T-cell (primary cell): ENCODE measurements at places on chromosomes 2 and 18.
A peak's percentile ranks its signal among the peaks of the same experiment; 100 is the strongest.

- no peak for DNase-seq
Observed at GRCh38 chr2:178395295-178395694, 55.7 kb downstream of the PRKRA start.

GRCh38 chr2:220847006-220847405 is 725.1 kb downstream of the EPHA4 start:
- no peak for DNase-seq

- DNase-seq = no peak
Observed at GRCh38 chr2:190343089-190343535, 277 bp upstream of the INPP1 start.

DNA sequence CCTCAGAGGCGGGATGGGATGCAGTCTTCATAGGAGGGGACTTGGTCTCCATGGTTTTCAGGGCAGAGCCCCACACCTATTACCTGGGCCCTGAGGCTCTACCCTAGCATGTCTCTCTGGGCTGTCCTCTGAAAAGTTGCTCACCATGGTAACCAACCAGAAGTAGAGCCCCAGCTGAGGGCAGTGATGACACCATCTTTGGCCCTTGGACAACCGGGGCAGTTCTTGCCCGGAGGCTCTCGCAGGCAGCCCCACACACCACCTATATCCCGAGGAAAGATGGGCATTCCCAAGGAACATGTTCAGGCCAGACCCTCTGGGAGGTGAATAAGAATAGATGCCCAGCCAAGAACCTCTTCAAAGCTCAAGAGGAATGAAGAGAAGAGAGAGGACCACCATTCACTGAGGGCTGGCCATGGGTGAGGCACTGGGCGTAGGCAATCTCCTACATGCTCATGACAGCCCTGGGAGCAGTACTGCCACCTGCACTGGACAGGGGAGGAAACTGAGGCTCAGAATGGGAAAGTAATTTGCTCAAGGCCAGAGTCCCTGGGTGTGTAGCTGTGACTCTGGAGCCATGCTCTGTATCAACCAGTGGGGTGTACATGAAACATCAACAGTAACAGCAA is 72.5 kb downstream of the HS1BP3 start:
- no peak for DNase-seq

DNA sequence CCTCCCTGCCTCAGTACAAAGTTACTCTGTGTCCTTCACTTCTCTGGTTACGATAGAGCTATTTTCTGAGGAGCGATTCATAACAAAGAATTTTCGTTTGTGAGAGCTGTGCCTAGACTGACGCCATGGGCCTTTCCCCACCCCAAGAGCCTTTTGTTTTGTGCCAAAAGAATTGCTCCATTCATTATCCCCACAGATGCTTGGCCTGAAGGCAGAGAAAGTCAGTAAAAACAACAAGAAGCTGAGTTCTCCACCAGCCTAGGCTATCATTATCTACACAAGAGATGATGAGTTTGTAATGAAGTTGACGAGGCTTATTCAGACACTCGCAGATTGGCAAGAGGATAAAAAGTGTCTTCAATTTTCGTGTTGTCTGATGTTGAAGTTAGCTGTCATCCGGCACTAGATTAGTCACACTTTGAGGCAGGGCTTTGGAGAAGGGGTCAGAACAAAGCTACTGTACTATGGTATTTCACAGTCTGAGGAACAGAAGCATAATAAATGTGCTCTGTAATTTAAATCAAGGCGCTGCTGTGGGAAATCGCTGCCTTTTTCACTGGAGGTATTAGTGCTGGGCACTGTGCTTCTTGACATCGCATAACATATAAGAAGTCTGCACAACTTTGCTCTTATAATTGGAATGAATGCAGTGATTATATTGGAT is 278.4 kb upstream of the FIGN start:
- DNase-seq = no peak

DNA sequence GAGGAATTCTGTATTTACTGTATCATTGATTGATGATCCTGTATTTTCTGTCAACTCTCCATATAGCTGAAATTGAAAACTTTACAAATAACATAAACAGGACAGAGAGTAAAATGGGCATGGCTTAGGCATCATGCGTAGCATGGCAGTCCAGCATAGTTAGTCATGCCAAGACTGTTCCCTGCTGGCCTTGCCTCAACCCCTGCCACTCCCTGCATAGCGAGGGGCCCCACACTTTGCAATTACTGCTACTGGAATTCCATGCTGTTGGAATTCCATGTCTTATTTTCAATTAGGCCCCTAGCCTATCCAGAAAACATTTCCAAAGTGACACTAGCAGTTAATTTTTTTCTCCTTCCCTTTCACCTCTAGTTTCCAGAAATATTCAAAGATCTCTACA is 15.1 kb upstream of the SOX11 start:
- DNase-seq = no peak

DNA sequence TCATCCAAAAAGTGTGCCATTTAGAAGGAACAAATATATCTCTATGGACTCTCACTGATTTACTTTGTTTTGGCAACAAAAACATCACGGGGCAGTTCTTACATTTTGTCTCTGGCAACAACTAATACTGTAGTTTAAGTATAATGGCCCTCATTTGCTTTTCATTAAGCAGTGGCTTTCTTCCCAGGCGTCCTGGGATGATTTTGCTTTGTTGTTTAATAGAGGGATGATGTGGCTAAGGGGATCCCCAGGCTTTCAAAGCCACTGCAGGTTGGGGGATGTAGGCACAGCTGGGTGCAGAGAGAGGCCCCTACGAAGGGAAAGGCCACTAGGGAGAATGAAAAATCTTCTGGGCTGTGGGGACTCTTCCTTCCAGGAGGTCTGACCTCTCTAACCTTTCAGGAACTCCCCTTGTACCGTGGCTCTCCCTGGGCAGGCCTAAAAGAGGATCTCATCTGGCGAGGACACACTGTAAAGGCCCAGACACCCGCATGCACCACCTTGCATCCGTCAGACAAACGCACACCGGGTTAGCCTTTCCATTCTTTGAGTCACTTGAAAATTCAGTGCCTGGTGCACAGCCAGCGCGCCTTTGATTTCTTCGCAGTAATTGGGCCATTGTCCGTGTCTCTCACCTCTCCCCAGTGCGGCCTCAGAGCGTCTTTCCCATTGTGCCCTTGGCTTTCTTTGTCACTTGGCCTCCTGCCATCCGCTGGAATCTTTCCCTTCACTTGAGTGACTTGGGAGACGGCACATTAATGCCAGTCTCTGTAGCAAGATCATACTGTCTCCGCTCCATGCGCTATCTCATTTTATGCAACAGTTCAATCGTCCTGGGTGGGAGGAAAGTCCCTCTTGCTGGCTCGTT is 40.3 kb upstream of the AFF3 start:
- no peak for DNase-seq

DNA sequence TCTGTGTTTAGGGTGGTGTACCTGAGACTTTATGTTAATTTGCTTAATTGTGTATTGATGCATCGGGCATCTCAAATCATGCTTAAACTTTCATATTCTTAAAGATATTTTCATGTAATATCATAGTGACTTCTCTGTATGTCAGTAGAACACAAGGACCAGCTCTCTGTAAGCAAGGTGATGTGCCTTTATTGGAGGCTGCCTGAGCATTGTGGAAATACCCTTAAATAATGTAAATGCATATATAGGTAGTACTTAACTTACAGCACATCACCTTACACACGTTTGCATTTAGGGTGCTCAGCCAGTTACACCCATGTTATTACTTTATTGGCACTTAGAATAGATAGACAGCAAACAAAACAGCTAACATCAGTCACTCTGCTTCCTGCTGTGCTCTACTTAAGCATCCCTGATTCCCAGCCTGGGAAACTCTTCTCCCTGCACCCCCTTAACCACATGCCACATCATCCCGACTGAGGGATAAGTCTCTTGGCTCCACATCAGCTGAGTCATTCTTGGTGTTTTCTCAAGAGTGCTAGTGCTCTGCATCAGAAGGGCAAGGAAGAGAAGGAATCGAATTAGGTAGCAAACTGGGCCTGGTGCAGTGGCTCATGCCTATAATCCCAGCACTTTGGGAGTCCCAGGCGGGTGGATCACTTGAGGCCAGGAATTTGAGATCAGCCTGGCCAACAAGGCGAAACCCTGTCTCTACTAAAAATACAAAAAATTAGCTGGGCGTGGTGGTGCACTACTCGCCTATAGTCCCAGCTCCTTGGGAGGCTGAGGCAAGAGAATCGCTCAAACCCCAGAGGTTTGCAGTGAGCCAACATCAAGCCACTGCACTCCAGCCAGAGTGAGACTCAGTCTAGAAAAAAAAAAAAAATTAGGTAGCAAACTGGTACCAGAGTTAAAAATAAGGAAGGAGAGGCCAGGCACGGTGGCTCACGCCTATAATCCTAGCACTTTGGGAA is 108.7 kb downstream of the MAP3K20 start:
- no peak for DNase-seq

DNA sequence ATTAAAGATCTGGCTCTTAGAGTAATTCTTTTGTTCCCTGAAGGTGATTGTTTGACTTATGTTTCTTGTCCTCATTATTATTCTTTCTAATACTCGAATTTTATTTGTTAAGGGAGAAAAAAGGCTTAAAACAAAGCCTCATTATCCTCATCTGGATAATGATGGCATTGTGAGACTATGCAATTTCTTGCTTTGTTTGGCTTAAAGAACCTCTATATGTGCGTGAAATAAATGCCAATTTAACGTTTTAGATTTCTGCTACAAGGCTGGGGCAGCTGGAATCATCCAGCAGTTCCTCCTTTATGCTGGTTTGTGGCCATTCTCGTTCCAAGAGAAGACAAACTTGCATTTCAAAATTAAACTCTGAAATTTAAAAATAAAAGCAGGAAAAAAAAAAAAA is 4.9 kb upstream of the DPYSL5 start:
- DNase-seq = no peak

GRCh38 chr2:62222674-62223073 is 26.8 kb downstream of the B3GNT2 start:
- DNase-seq = peak; percentile 63
